ENCODE measurements at places on chromosomes 12 and 14. TPM values are rescaled to one million over a fixed set of nuclear protein-coding genes. Genes with fewer than 3 reads are reported as not detected.

The SYNDIG1L gene
- not detected for total RNA-seq

The RNASE4 gene
- total RNA-seq, result 73.1 TPM

The SLC6A13 gene
- not detected for total RNA-seq

The STAC3 gene
- 0.38 TPM for total RNA-seq

The BMP4 gene
- total RNA-seq, result 1.5 TPM

The GATC gene
- 17.0 TPM for total RNA-seq

The KCTD10 gene
- total RNA-seq, result 62.8 TPM

The SLC5A8 gene
- under 0.01 TPM for total RNA-seq

The HNRNPC gene
- total RNA-seq, result 395 TPM

The TAPBPL gene
- 17.4 TPM for total RNA-seq

The SMOC1 gene
- not detected for total RNA-seq

The LMO3 gene
- 1.0 TPM for total RNA-seq

The SMIM41 gene
- total RNA-seq, result 5.7 TPM

The HVCN1 gene
- total RNA-seq, result 2.3 TPM

All from esophagus squamous epithelium (tissue), 5 donors.